ENCODE measurements at places on chromosomes 5 and 9.

- peaks cover 5% of the 10 kb centered on the region for H3K4me1 ChIP-seq
- peaks cover 2% of the 10 kb centered on the region for H3K36me3 ChIP-seq
- no peak overlapping the region for H3K4me3 ChIP-seq
- no peaks in the 10 kb centered on the region for H3K27me3 ChIP-seq
- no peak for DNase-seq
These were observed 10.2 kb downstream of the AQP3 start for GRCh38 chr9:33437205-33437604.

DNA sequence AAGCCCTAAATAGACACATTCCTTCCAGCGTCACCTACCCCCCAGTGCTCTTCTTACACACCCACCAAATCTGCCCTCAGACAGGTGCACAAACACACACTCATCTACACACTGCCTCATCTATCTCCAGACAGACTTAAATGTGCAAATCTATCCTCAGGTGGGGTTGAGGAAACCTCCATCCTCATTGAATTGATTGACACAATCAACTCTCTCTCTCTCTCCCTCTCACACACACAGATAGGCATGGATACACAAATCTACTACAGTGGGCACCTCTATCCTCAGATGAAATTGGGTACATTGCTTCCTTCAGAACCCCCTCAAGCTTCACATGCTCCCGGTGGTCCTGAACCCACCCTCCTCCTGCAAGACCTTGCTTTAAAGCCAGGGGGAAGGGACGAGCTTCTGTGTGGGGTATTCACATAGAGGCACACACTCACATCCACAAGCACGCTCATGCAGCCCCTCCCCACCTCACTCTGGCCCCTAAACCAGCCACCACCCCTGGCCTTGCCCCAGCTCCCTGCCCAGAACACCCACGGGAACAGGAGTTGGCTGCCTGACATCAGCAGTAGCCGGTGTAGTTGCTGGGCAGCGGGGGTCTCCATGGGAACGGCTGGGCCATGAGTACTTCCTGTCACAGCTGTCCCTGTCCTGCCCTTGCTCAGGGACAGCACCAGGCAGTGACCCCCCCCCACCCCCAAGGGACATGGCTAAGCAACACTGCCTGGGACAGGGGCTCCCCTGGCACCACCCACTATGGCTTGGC lies 22.8 kb downstream of the PCDH1 start:
- H3K27ac ChIP-seq, result no peak overlapping the region
- H3K27me3 ChIP-seq, result peaks cover 3% of the 10 kb centered on the region
- H3K4me1 ChIP-seq, result no peaks in the 10 kb centered on the region
- H3K36me3 ChIP-seq, result no peaks in the 10 kb centered on the region
- H3K4me3 ChIP-seq, result no peak overlapping the region

DNA sequence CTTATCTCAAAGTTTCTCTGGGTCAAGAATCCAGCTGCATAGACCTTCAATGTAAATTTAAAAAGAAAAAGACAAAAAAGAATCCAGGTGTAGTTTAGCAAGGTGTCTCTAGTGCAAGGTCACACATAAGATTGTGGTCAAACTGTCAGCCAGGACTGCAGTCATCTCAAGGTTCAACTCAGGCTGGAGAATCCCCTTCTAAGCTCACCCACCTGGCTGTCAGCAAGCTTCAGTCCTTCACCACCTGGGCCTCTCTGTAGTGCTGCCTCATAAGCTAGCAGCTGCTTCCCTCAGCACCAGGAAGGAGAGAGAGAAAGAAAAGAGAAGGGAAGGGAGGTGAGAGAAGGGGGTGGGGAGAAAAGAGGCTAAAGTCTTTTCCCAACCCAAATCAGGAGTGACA lies 146.7 kb downstream of the ACTL7B start:
- no peak for DNase-seq
- peaks cover 6% of the 10 kb centered on the region for H3K27me3 ChIP-seq

- H3K4me1 ChIP-seq, result no peaks in the 10 kb centered on the region
- peaks cover 4% of the 10 kb centered on the region for H3K27me3 ChIP-seq
- H3K36me3 ChIP-seq, result no peaks in the 10 kb centered on the region
- H3K4me3 ChIP-seq, result no peak overlapping the region
- no peak for DNase-seq
These were observed 179.3 kb downstream of the NR2F1-AS1 start for GRCh38 chr5:93401634-93402213.

GRCh38 chr9:137113385-137114159 lies 961 bp downstream of the DPP7 start:
- H3K4me3 ChIP-seq, result peak overlapping the region; percentile 72
- DNase-seq, result peak; percentile 62
- no peaks in the 10 kb centered on the region for H3K27me3 ChIP-seq
- H3K4me1 ChIP-seq, result peaks cover 5% of the 10 kb centered on the region
- peak overlapping the region; percentile 51 for H3K27ac ChIP-seq

DNA sequence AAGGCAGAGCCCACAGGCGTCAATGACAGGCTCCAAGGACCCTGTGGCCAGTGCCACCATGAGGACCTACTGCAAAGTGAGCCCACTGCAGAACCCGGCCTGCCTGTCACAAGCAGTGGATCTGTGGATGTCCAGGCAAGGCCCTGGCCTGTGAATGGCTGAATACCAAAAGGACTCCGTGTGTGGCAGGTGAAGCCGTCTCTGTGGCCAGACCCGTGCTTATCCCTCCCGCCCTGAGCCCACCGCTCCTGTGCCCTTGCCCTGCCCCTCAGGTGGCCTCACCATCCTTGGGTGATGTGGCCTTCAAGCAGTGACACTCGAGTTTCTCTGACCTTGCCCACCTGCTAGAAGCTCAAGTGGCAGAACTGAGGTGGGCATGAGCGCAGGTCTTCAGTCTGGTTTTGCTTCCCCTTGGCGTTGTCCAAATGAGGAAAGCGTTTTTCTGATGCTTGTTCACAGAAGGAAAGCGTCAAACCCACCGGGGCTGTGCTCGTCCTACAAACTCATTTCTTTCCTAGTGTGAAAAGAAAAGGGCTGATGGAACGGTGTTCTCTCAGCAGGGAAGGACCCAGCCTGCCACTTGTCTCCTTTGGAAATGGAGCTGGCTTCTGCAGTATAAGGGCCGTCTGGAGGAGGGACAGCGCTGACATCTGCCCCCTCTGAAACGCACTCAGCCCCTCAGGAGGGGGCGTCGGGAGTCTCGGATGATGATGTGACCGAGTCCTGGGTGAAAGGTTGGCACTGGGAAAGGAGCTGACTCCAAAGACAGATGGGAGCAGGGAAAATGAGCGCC lies 377.7 kb upstream of the IRX4 start:
- H3K27me3 ChIP-seq, result peaks cover 6% of the 10 kb centered on the region
- no peak overlapping the region for H3K4me3 ChIP-seq
- H3K4me1 ChIP-seq, result no peaks in the 10 kb centered on the region
- H3K36me3 ChIP-seq, result no peaks in the 10 kb centered on the region

- no peak overlapping the region for H3K27ac ChIP-seq
- no peak for DNase-seq
- no peaks in the 10 kb centered on the region for H3K4me1 ChIP-seq
- H3K4me3 ChIP-seq, result no peak overlapping the region
These were observed 135.9 kb upstream of the CCDC152 start for GRCh38 chr5:42620579-42621216.
